SIG-M5 (cell line): ENCODE measurements at places on chromosomes 7 and 10.

GRCh38 chr10:130737621-130738020 lies 573.9 kb downstream of the TCERG1L start:
- DNase-seq = no peak

- no peak for DNase-seq
These were observed 19.3 kb upstream of the OPTN start for GRCh38 chr10:13080643-13081042.

- no peak for DNase-seq
These were observed 367.7 kb downstream of the PHF14 start for GRCh38 chr7:11341285-11341944.

GRCh38 chr7:11188529-11189310 lies 215.0 kb downstream of the PHF14 start:
- no peak for DNase-seq

GRCh38 chr10:32877915-32878314 lies 80.1 kb downstream of the ITGB1 start:
- no peak for DNase-seq

GRCh38 chr10:49767752-49768151 lies 5.6 kb upstream of the OGDHL start:
- no peak for DNase-seq

DNA sequence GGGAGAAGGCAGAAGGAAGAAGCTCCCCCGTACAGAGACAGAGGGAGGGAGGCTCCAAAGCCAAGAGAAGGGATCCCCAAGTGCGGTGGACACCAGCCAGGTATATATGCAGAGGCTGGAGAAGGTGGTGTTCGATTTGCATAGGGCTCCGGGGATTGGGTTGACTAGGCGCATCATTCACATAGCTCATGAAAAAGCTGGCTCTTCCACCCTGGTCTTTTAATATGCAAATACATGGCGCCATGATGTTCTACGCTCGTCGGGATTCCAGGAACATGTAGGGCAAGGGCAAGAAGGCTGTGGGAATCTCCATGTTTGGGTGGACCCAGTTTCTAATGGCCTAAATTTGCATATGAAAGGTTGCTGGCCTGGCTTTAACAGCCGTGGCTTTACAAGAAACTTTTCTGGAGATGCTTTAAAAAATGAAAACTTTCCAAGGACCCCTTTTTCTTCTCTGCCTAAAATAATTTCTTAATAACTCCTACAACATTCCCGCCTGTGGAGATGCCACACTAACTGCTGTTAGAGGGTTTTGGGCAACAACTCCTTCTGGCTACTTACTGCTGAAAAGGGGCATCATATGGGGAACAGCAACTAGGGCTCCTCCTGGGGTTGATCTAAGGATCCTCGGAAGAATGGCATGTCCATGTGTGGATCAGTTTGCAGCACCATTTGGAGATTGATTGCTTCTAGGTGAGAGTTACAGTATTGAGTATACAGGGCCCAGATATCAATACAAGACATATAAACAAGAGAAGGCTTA lies 28.3 kb downstream of the C1GALT1 start:
- no peak for DNase-seq

- no peak for DNase-seq
These were observed 192.3 kb downstream of the REEP3 start for GRCh38 chr10:63713191-63714144.

DNA sequence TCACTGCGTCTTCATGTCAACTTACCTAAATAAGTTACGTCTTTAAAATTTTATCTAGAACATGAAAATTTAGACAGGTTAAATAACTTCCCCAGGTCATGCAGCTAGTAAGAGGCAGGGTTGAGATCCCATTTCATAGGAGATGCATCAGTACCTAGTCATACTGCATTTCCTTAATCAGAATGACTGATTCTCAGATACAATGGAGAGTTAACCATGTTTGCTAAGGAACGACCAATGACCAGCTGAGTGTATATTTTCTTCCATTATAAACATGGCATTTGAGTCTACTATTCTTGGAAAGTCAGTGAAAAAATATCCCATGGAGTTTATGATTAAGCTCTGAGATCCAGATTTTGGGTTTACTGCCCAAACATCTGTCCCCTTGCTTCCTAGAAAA lies 39.6 kb downstream of the ENTPD1 start:
- no peak for DNase-seq

- no peak for DNase-seq
These were observed 23.9 kb upstream of the AGFG2 start for GRCh38 chr7:100515072-100515532.

DNA sequence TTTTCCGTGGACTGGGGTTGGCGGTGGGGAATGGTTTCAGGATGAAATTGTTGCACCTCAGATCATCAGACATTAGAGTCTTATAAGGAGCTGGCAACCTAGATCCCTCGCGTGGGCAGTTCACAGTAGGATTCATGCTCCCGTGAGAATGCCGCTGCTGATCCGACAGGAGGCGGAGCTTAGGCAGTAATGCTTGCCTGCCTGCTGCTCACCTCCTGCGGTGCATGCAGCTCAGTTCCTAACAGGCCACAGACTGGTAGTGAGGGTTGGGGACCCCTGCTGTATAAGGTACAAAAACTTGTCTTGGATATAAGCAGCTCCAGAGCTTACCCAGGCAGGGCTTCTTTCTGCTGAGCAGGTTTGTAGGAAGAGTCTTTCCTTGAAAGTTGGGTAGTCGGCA lies 53.9 kb downstream of the SHH start:
- DNase-seq = no peak

- DNase-seq = no peak
These were observed 51.5 kb downstream of the ZNRF2 start for GRCh38 chr7:30335763-30336487.
